Stimulated activated CD8-positive, alpha-beta memory T cell treated with anti-CD3 and anti-CD28 coated beads, Interleukin-7, amount 100 ng/mL, for 1 hour (primary cell): ENCODE measurements at places on chromosomes 5 and 9.

DNA sequence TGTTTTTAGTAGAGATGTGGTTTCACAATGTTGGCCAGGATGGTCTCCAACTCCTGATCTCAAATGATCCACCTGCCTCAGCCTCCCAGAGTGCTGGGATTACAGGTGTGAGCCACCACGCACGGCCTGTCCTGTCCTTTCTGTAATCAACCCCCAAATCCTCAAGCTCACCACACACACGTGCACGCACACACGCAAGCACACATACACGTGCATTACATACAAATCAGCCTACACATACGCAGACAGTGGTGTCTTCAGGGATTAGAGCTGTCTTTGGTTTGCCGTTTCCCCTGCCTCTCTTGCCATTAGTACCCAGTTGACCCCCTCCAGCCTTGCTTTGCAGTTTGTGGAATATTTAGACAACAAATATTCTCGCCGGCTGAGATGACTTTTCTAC lies 6.5 kb downstream of the GLT6D1 start:
- DNase-seq: no peak

DNA sequence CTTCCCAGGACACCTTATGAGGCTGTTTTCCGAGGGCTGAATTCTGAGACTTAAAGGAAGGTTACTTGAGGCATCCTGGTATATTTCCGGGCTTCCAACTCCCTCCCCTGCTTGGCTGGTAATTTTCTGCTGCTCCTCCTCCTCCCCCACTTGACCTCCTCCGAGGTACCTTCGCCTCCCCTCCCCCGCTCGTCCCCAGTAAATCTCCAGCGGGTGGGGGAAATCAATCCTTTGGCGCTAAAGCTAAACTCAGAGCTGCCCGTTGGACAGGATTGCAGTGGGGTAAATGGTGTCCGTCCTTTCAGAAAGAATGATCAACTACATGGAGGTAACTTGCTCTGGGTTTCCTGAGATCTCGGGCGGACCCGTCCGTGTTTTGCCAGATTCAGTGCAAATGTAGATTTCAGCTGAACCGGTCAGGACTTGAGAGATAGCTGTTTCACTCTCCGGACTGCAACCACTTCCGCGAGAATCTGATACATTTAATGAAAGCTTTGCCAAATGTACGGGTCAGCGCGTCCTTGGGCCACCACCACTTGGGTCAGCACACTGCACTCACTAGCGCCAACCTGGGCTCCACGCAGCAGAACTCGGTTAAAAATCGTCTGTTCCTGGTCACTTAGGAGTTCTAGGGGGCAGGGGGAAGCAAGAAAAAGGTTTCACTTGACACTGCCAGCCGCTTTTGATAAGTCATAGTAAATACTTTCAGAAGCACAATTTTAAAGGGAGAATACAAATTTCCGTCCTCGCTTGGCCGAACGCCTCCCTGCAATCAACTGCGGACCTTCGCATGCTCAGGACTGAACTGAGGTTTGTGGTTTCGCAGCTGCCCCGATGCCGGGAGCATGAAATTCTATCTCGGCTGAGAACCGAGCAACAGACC lies 4.6 kb upstream of the ISL1 start:
- no peak for DNase-seq

- DNase-seq: no peak
These were observed 9.0 kb upstream of the SPINK4 start for GRCh38 chr9:33230756-33231622.

GRCh38 chr9:94985649-94986048 lies 259.1 kb downstream of the AOPEP start:
- no peak for DNase-seq

GRCh38 chr5:96330530-96331140 lies 102.4 kb downstream of the PCSK1 start:
- no peak for DNase-seq

- no peak for DNase-seq
These were observed 42.7 kb upstream of the PLPP1 start for GRCh38 chr5:55577353-55578060.

- no peak for DNase-seq
These were observed 149.2 kb upstream of the KLF9 start for GRCh38 chr9:70563431-70564204.

DNA sequence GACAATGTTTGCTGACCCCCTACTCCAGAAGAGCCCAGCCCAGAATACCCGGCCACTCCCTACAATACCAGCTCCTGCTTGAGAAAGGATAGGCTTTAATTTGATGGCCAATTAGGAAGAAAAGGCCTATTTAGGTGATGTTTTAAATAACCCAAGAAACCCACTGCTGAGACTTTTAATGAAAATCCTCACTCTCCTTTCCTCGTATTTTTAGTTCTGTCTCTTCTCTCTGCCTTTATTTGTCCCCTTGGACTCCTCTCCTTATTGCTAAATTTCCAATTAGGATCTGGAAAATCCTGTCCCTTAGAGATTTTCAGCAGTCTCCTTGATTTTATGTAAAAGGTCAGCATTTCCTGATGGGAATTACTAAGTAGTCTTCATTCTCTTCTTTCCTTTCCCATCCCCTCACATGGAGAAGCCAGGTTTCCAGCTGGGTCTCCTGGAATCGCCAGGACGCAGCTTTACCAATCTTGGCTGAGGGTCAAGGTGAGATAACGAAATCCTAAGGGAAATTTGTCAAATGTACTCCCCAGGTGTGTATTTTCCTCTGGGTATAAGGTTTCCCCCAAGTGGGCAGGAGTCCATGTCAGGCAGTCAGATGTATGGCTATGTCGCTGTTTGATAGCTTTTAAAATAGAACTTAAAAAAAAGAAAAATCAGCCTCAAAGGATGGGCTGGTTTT lies 11.7 kb downstream of the STC2 start:
- DNase-seq: no peak

- DNase-seq: no peak
These were observed 1.4 kb downstream of the IL11RA start for GRCh38 chr9:34653151-34654072.

GRCh38 chr5:64773533-64773932 lies 4.8 kb downstream of the CWC27 start:
- no peak for DNase-seq

GRCh38 chr5:172288465-172288864 lies 4.9 kb upstream of the UBTD2 start:
- DNase-seq: no peak

- DNase-seq: no peak
These were observed 12.3 kb downstream of the PSIP1 start for GRCh38 chr9:15498246-15498995.

- DNase-seq: no peak
These were observed 351.0 kb upstream of the SLC24A2 start for GRCh38 chr9:20139763-20140290.

- DNase-seq: no peak
These were observed 171.2 kb downstream of the DOCK8 start for GRCh38 chr9:385818-386398.

DNA sequence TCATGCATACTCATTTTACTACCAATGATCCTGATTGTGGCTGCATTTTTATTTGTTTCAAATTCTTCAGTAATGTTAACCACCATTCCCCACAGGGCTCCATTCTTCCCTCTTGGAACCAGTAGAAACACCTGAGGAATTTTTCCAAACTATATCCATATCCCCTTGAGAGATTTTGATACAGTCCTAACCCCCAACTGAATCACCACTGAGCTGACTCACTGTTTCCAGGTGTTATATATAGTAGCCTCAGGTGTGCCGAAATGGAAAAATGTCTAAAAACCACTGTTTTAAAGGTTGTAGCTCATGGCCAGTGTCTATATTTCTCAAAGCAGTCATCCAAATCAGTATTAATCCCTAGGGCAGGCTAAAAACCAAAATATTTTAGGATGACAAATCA lies 85.2 kb downstream of the MRPS27 start:
- DNase-seq: no peak

GRCh38 chr9:5684101-5684500 lies 55.2 kb downstream of the RIC1 start:
- DNase-seq: no peak

DNA sequence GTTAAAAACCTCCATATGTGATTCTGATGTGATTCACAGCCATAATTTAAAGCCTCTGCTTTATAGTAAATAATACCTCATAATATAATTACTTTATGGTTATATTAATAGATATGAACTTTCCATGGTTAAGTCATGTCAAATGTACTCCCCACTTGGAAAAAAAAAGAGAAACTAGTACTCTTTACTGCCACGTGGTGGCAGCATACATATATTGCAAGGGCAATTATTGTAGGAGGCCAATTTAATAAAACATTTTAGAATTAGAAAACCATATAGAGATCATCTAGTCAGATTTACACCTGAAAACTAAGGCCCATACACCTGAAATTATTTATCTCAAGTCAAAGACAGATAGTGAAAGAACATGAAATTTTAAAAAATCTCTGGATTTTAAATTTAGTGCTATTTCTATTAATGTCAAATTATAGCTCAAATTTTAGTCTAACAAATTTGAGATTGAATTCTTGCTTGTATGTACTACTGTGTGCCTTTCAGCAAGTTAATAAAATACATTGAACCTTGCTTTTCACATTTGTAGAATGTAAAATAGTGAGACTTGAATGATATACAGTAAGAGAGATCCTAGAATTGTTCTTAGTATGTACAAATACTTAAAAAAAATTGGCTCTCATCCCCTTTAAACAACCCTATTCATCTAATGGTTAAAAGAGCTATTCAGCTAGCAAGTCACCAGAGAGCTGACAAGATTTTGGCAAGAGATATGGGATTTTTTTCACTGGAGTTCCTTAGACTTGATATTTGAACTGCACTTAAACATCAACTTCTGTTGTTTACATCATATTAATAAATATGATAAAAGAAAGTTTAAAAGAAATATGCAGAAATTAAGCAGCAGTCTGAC lies 603.8 kb downstream of the TLE4 start:
- DNase-seq: no peak

- DNase-seq: no peak
These were observed 14.9 kb downstream of the TRIM7 start for GRCh38 chr5:181189962-181190710.

DNA sequence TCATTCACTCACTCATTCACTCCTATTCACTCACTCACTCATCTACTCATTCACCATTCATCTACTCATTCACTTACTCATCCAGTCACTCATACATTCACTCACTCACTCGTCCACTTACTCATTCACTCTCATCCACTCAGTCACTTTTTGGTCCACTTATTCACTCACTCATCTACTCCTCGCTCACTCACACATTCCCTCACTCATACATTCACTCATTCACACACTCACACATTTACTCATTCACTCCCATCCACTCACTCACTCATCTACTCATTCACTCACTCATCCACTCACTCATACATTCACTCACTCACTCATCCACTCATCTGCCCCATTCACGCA lies 27.7 kb downstream of the WNK2 start:
- no peak for DNase-seq

- DNase-seq: no peak
These were observed 568.8 kb downstream of the PSAT1 start for GRCh38 chr9:78865737-78866136.

DNA sequence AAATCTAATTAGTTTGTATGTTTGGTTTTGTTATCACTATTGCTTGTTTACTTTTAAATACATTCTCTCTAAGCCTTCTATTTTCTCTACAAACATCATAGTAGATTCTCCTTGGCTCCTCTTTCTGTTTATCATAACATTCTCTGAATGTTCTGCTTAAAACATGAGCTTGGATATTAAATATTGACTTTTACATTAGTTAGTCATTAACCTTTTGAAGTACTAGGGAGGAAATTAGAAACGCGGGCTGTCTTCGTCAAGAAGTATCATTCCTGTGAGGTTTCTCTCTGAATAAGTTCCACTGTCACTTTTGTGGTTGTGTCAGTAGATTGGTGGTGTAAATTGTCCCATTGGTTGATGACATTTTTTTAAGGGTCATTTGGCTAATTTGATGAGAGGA lies 821.5 kb downstream of the EFNA5 start:
- DNase-seq: no peak

DNA sequence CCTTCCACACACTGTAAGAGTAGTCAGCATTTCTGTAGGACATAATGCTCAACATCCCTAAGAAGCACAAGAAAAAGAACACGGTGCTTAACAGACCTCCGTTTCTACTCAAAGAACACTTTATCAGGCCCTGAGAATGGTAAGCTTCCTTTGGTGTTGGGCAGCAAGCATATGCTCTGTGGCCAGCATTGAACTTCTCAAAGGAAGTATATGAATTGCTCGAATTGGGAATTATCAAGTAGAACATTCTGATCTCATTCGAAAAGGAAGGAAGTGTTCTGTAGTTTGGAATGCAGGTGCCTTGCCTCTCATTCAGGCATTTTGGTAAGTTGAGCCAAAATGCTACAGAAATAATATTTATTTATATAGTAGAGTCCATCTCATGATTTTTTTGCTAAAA lies 61.0 kb downstream of the C5 start:
- no peak for DNase-seq

DNA sequence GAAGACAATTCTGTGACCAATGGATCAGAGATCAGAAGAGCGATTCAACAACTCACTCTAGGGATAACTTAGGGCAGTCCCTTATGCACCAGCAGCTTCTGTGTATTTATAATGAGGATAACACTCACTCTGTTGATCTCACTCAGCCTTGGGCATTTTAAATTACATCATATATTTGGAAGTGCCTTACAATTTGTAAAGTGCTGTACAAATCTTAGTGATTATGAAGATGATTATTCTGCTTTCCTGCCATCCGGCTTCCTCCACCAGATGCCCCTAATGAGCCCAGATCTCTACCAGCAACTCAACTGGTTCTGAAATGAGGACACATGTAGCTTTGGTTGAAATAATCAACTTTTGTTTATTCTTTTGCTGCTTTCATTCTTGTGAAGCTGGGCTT lies 105.3 kb downstream of the PCSK1 start:
- no peak for DNase-seq

- DNase-seq: no peak
These were observed 203.0 kb upstream of the TUT7 start for GRCh38 chr9:86557063-86557766.

GRCh38 chr5:29697785-29698414 lies 1495.6 kb upstream of the CDH6 start:
- no peak for DNase-seq

DNA sequence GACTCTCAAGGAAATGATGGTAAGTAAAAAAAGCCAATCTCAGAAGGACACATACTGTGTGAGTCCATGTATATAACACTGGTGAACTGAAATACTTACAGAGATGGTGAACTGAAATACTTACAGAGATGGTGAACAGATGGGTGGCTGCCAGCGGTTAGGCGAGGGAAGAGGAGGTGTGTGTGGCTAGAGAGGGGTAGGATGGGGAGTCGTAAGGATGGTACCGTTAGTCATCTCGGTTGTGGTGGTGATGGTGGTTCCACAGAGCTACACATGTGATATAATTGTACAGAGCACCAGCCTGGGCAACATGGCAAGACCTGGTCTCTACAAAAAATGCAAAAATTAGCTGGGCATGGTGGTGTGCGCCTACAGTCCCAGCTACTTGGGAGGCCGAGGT lies 113.6 kb upstream of the RAPGEF1 start:
- DNase-seq: no peak

GRCh38 chr5:135428586-135428985 lies 18.6 kb downstream of the DCANP1 start:
- no peak for DNase-seq

GRCh38 chr9:109418827-109419226 lies 79.3 kb downstream of the PTPN3 start:
- DNase-seq: no peak

- DNase-seq: no peak
These were observed 6.3 kb upstream of the PHYKPL start for GRCh38 chr5:178238711-178239592.
